Activated CD4-positive, alpha-beta T cell treated with anti-CD3 and anti-CD28 coated beads, Interleukin-2, Interleukin-4, amounts not matched to agents 100 ng/mL and 50 ng/mL, durations not matched to agents 16 hours and 8 hours (primary cell): ENCODE measurements at places on chromosomes 6 and 20.

- DNase-seq = no peak
Measured at GRCh38 chr6:130314271-130314670, 51.5 kb upstream of the TMEM200A start.

- DNase-seq = no peak
Measured at GRCh38 chr20:9081423-9081966, 12.6 kb downstream of the PLCB4 start.

DNA sequence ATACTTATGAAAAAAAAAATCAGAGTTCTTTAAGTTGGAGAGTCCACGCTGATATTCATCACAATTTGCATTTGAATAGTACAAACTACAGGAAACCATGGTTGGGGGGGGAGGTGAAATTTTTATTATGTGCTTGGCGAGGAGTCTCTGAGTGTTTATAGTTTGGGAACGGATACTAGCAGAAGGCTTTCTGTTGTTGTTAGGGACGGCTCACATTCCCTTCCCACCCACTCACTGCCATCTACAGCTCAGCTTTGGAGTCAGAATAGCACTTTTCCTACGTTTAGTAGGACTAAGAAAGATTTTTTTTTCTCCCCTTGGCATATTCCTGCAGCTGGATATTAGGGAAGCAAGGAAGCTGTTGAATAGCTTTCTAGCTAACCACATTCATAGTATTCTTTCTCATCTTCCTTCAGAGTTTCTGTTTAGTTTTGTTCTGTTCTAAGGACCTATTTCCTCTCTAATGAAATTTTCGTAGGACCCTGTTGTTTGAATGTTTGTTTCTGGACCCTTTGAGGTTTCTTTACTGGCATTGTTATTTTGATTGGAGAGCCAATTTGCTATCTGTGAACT is 235.1 kb upstream of the ZNF217 start:
- DNase-seq = no peak

- DNase-seq = no peak
Measured at GRCh38 chr6:56087421-56087820, 160.0 kb downstream of the COL21A1 start.

DNA sequence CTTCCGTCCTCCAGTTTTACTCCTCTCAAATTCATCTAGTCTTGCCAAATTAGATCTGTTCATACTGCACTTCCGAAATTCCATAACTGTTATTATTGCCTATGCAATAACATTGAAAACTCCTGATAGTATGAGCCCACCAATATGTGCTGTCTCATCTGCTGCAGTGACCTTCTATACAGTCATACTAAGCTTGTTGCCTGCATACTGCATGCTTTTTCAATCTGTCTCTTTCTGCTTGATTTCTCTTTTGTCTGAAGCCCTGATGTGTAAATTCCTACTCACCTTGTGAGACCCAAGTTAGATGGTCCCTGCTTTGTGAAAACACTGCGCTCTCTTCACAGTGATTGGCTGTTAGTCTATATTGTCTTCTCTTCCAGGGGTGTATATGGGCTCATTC is 1.1 kb downstream of the TBP start:
- no peak for DNase-seq

- no peak for DNase-seq
Measured at GRCh38 chr6:81265106-81265505, 487.4 kb downstream of the TENT5A start.

GRCh38 chr6:83169511-83169910 is 23.6 kb downstream of the PGM3 start:
- no peak for DNase-seq

DNA sequence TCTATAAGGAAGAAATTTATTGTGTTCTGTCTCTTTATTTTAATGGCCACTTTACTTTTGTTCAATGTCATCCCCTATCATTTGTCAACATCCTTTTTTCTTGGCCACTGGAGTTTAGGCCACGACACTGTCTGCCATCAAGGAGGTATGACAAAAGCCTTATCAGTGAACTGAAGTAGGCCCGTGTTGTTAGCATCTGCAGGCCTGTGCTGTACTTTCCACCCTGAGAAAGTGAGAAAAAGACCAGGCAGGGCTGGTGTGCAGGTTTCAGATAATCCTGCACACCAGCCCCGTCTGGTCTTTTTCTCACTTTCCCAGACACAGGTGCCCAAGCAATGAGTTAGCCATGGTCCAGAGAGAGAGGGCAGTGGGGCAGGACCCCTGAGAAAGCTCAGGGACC is 57.6 kb downstream of the GOPC start:
- DNase-seq = no peak

- no peak for DNase-seq
Measured at GRCh38 chr6:170049641-170050561, 241.0 kb downstream of the DLL1 start.

GRCh38 chr6:49775043-49775442 is 12.0 kb downstream of the PGK2 start:
- DNase-seq = no peak

- no peak for DNase-seq
Measured at GRCh38 chr20:22274330-22274729, 310.0 kb downstream of the FOXA2 start.

- no peak for DNase-seq
Measured at GRCh38 chr20:44467289-44467883, 8.3 kb upstream of the TTPAL start.

- no peak for DNase-seq
Measured at GRCh38 chr20:47041396-47041899, 146.8 kb downstream of the EYA2 start.

- no peak for DNase-seq
Measured at GRCh38 chr6:1558388-1558787, 51.3 kb upstream of the FOXC1 start.

DNA sequence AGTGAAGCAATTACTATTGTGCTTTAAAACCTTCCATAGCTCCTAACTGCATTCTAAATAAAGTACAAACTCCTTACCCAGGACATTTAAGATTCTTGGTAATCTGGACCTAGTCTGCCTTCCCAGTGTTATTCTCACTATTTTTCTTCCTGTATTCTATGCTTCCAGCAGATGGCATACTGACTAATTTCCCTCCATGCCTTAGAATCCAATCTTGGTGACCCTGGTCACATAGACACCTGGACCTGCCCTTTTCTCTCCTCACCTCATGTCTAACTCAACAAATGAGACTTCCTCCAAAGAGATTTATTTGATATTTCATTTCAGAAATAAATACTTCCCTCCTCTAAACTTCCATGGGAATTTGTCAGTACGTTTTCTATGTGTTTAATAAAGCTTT is 25.8 kb downstream of the ROS1 start:
- DNase-seq = no peak

DNA sequence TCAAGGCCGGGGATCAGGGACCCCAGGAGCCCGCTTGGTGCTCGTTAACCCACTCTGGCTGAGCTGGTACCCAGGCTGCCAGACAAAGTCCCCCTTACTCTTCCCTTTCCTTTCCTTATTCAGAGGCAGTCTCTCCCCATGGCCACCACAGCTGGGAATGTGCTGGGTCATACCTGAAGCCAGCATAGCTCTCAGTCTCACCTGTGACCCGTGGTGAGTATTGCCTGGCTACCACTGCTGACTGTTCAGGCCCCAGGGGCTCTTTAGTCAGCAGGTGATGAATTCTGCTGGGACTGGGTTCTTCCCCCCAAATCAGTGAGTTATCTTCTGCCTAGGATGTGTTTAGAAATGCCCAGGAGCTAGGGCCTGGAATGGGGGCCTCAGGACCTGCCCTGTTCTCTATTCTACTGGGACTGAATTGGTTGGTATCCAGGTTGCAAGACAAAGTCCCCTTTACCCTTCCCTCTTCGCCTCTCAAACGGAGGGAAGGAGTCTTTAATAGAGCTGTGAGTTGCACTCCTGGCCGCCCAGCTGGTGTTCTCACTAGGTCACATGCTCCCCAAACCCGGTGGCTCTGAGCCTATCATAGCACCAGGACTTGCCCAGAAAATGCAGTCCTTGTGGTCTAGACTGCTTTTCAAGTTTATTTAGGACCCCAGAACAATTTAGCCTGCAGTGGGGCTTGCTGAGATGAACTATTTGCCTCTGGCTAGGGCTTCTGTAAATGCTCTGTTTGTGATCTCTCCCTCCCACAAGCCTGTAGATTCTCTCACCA is 64.6 kb downstream of the MYO6 start:
- DNase-seq = no peak
